ENCODE measurements at places on chromosomes 2 and 18.

GRCh38 chr2:173989160-173989883 is 24.1 kb upstream of the SP3 start:
- no peak for DNase-seq

DNA sequence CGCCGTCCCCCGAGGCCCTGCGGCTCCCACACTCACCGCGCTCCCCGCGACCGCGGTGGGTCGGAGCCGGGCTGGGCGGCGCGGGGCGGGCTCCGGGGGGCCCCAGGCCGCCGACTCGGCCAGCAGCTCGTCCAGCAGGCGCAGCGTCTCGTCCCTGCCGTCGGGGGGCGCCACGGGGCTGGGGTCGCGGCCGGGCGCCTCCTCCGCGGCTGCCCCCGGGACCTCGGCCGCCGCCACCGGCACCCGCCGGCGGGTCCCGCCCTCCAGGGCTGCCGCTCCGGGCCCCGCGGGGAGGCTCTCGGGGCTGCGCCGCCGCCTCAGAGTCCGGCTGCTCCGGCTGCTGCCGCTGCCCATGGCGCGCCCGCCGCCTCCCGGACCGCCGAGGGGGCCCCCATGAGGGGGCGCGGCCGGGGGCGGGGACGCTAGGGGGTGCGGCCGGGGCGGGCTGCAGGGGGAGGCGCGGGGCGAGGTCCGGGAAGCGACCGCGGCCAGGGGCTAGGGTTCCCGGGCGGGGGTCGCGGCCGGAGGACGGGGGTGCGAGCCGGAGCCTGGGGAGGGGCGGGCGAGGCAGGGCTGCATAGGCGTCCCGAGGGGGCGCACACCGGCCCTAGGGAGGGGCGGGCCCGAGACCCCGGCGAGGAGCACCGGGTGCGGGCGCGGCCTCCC is at the start of gene CYS1:
TSS of gene CYS1 (minus strand) at position 542 of the 666 bp plus-strand sequence. CDS start at position 354, 188 bp downstream.
- no peak for DNase-seq

DNA sequence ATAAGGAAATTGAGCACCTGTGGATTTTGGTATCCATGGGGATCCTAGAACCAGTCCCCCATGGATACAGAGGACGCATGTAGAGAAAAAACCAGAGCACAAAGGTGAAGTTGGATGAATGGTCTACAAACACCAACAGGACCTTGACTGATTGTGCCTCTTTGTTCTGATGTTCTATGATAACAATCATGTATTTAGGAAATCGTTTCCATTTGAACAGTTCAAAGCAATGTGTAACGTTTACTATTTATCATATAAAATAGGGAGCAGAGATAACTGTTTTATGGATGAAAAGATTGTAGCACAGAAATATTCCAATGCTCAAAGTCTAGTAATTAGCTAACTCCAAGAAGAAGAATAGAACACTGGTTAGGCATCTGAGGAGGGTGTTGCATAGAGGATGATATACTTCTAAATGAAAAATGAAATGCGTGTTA is 116.3 kb upstream of the FN1 start:
- DNase-seq = no peak

GRCh38 chr18:60404486-60405085 is 32.0 kb upstream of the MC4R start:
- no peak for DNase-seq

- DNase-seq = no peak
Observed at GRCh38 chr18:23043803-23044376, 91.4 kb upstream of the CABLES1 start.

DNA sequence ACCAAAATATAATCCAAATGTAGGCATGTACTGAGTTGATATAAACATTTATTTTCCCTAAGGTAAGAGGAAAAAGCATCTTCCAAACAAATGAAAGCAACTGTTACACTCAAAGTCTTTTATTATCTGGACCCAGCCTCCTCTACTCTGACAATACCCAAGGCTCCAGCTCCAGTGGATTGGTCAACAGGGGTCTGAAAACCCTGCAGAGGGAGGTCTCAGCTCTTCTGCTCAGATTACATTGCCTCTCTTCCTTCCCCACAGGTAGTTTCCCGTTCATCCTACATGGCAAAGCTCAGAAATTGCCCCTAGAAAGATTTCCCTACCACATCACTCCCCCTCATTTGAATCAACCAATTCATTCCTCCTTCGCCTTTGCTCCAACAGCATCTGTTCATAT is 457.0 kb downstream of the METTL4 start:
- no peak for DNase-seq

DNA sequence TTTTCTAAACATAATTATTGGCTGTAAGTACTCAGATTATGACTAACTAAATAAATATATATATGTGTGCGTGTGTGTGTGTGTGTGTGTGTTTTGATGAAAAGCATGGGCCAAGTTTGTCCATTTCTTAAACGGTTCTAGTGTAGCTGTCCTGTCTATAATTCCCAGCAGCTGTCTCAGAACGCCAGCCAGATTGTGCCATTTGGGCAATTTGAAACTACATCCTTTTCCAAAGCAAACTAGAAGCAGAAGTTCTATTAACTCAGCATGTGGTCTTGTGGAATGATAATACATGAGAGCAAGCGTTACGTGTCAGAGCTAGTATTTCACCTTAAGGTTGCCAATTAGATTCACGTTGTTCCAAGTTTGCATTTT is 1.7 kb downstream of the ARHGAP28 start:
- DNase-seq = no peak

DNA sequence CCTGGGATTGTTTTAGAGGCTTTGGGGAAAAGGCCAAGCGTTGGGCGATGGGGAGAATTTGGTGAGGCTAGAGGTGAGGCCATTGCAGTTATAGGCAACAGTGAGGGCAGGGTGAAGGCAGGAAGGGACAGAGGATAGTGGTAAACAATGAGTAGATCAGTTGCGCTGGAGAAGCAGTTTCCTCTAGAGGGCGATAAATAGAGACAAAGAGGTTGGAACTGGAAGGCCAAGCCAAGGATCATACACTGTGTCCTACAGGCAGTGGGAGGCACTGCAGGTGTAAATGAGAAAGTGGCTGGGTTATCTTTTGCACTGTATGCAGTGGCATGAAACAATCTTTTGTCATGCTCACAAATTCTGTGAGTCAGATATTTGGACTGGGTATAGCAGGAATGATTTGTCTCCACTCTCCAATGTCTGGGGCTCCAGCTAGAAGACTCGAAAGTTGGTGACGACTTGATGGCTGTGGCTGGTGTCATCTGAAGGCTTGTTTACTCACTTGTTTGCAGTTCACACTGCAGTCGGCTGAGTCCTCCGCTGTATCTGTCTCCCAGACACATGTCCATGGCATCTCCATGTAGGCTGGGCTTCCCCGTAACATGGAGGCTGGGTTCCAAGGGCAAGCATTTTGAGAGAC is 82.1 kb downstream of the TNP1 start:
- no peak for DNase-seq

DNA sequence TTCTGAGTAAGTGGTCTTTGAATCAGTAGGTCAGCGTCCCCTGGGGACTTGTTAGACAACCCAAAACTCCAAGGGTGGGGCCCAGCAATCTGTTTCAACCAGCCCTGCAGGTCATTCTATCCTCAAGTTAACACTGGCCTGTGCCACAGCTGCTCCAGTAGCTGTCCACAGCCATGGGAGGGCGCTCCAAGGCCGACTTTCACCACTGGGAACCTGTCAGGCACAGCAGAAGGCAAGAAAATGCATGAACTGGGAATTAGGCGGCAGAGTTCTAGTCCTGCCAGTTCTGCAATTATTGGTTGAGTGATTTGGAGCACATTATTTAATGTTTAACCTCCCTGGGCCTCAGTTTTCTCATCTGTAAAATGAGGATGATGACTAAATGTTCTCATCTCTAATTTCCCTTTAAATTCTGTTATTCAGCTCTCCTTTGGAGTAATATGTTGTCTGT is 17.4 kb upstream of the MRPL33 start:
- peak; percentile 50 for DNase-seq

DNA sequence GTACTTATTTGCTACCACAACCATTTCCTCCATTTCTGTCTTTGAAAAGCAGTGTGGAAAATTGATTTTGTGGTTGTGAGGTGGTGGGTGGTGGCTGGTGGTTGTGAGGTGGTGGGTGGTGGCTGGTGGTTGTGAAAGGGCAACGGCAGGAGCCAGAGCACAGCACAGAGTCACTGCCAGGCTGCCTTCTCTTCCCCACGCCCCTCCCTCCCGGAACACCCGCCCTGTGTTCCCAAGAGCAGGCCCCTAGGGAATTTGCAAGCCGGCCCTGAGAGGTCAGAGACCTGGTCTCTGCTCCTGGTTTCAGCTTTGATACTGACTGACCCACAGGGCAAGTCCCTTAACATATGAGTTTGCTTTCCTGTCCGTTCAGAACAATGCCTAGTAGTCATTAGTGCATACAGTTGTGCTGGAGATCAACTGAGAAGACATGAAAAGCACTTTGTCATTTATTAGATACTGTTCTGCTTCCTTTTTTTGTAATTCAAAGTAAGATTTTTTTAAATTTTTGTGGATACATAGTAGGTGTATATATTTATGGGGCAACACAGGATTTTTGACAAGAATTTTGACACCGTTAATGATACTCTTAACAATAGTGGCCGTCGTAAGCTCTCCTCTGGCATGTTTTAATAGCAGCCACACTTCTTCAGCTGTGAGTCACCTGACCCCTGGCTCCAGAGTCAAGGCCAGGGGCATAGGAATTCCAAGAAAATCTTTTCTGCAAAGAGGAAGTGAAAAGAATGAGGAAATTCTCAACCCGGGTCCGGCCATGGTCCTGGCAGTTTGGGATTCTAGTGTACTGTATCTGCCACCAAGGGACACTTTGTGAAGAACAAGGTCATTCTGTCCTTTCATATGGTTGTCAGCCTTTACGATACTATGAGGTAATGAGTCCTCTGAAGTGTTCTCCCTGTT is 53.2 kb downstream of the ITGA6 start:
- DNase-seq = no peak

Measured in central memory CD8-positive, alpha-beta T cell (primary cell).